ENCODE measurements at places on chromosomes 3 and 15.

GRCh38 chr3:122691195-122691594 is 10.6 kb downstream of the PARP14 start:
- peaks cover 20% of the 10 kb centered on the region for H3K36me3 ChIP-seq
- peak; percentile 49 for DNase-seq
- no peak overlapping the region for H3K27ac ChIP-seq
- H3K4me3 ChIP-seq = no peak overlapping the region

DNA sequence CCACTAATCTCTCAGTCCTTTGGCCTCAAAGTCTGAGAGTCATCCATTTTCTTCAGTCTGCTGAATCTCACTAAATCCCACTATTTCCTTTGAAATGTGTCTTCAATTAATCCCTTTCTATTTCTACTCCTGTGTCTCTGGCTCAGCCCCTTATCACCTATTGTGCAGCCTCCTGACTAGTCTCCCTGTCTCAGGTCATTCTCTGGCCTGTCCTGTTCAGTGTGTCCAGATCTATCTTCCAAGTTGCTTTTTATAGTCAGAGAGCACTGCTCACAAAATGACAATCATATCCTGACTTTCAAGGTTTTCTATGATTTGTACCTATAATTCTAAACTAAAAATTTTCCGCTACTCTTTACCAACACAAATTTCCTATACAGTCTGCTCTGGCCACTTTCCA is 7.6 kb downstream of the ROPN1 start:
- H3K27ac ChIP-seq = no peak overlapping the region
- no peak for DNase-seq
- no peaks in the 10 kb centered on the region for H3K36me3 ChIP-seq
- no peaks in the 10 kb centered on the region for H3K27me3 ChIP-seq

- H3K4me1 ChIP-seq = no peaks in the 10 kb centered on the region
- H3K4me3 ChIP-seq = no peak overlapping the region
- no peak for DNase-seq
- H3K27me3 ChIP-seq = no peaks in the 10 kb centered on the region
- no peak overlapping the region for H3K27ac ChIP-seq
- H3K36me3 ChIP-seq = no peaks in the 10 kb centered on the region
These were observed 51.6 kb downstream of the CHDH start for GRCh38 chr3:53794597-53794996.

DNA sequence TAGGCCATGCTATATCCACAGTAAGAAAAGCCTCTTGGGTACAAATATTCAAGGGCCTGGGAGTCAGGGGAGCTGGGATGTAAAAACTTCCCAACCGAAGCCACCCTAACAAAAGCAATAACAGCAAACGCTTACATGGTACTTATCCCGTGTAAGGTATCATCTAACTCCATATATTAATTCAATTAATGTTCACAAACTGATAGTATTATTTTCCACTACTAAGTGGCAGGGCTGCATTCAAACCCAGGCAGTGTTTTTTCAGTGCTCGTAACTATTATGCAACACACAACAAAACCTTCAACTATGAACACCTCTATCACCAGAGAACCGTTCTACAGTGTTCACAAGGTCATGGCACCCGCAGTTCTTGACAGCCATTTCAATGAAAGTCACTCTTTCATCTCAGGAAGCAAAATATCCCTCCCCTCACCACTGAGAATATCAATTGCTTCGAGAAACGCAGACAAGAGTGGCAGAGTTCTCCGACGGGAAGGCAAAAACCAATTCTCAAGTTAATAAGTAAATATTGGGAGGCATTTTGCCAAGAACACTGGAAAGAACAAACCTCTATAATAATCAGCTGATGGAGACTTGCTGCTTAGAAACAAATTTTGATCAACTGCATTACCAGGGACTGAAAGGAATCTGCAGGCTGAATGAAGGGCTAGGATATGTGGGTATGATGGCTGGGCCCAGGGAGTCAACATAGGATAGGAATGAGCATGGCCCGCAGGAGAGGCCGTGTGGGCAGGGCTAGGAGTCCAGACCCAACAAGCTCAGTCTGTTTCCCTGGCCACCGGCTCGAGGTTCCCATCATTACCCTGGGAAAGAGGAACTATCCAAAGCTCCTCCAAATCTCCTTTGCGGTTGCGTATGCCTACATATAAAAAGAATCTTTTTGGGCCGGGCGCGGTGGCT is 72.3 kb downstream of the XXYLT1 start:
- H3K36me3 ChIP-seq = no peaks in the 10 kb centered on the region
- no peak overlapping the region for H3K4me3 ChIP-seq
- DNase-seq = no peak
- H3K27me3 ChIP-seq = no peaks in the 10 kb centered on the region

- peaks cover 4% of the 10 kb centered on the region for H3K4me1 ChIP-seq
- no peaks in the 10 kb centered on the region for H3K27me3 ChIP-seq
- H3K27ac ChIP-seq = no peak overlapping the region
- no peaks in the 10 kb centered on the region for H3K36me3 ChIP-seq
- DNase-seq = no peak
- H3K4me3 ChIP-seq = no peak overlapping the region
These were observed 321.0 kb upstream of the C2CD4B start for GRCh38 chr15:62486041-62486440.

DNA sequence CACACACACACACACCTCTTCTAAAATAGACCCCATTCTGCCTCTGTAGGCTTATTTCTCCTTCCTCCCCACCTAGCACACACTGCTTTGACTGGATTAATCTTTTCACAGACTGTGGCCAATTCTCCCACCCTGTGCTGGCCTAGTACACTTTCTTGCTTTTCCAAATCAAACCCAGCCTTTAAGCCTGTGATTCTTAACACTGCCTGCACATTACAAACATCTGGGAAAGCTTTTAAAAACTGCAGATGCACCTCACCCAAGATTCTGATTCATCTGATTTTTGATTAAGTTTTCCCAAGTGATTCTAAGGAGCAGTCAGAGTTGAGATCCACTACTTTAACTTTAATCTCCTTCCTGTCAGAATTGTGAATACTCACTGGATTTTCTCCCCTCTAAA is 12.8 kb downstream of the CSNK1G1 start:
- no peaks in the 10 kb centered on the region for H3K4me1 ChIP-seq
- H3K4me3 ChIP-seq = no peak overlapping the region
- no peaks in the 10 kb centered on the region for H3K27me3 ChIP-seq
- no peaks in the 10 kb centered on the region for H3K36me3 ChIP-seq
- H3K27ac ChIP-seq = no peak overlapping the region

GRCh38 chr3:43969944-43970343 is 271.7 kb upstream of the TOPAZ1 start:
- no peak for DNase-seq
- H3K27me3 ChIP-seq = peaks cover 3% of the 10 kb centered on the region
- H3K27ac ChIP-seq = no peak overlapping the region

GRCh38 chr3:29346828-29347227 is 66.0 kb downstream of the RBMS3 start:
- no peaks in the 10 kb centered on the region for H3K27me3 ChIP-seq
- no peak overlapping the region for H3K27ac ChIP-seq
- H3K36me3 ChIP-seq = no peaks in the 10 kb centered on the region
- no peaks in the 10 kb centered on the region for H3K4me1 ChIP-seq
- no peak for DNase-seq

- DNase-seq = no peak
- no peaks in the 10 kb centered on the region for H3K27me3 ChIP-seq
- no peaks in the 10 kb centered on the region for H3K4me1 ChIP-seq
- H3K36me3 ChIP-seq = no peaks in the 10 kb centered on the region
- no peak overlapping the region for H3K27ac ChIP-seq
- no peak overlapping the region for H3K4me3 ChIP-seq
These were observed 84.4 kb downstream of the SEMA5B start for GRCh38 chr3:122942937-122943827.

DNA sequence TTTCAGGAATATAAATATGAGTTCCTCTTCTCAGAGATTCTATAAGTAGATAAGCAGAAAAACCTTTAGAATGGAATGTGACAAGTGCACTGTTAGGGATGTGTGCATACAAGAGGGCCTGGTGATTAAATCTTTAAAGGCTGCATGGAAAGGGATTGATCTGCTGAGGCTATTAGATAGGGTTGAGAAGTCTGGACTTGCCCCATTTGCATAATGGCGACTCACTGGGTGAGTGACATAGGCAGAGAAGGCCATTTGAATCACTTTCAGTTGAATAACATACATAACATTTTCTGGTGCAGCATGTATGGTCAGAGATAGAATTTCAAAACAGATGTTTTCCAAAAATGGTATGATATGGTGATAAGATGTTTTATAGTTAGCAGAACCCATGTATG is 156.9 kb downstream of the ZNF621 start:
- H3K27me3 ChIP-seq = no peaks in the 10 kb centered on the region
- H3K27ac ChIP-seq = no peak overlapping the region
- H3K4me3 ChIP-seq = no peak overlapping the region
- DNase-seq = no peak

GRCh38 chr3:64924961-64925360 is 237.2 kb upstream of the ADAMTS9 start:
- no peak overlapping the region for H3K27ac ChIP-seq
- H3K36me3 ChIP-seq = no peaks in the 10 kb centered on the region
- H3K27me3 ChIP-seq = no peaks in the 10 kb centered on the region

- H3K27ac ChIP-seq = no peak overlapping the region
- peaks cover 7% of the 10 kb centered on the region for H3K4me1 ChIP-seq
- H3K36me3 ChIP-seq = no peaks in the 10 kb centered on the region
These were observed 2.3 kb downstream of the EOGT start for GRCh38 chr3:69011096-69011730.

GRCh38 chr15:50024281-50024680 is 94.8 kb downstream of the ATP8B4 start:
- H3K4me1 ChIP-seq = no peaks in the 10 kb centered on the region
- H3K27me3 ChIP-seq = no peaks in the 10 kb centered on the region
- no peak for DNase-seq
- H3K27ac ChIP-seq = no peak overlapping the region
- H3K36me3 ChIP-seq = no peaks in the 10 kb centered on the region

DNA sequence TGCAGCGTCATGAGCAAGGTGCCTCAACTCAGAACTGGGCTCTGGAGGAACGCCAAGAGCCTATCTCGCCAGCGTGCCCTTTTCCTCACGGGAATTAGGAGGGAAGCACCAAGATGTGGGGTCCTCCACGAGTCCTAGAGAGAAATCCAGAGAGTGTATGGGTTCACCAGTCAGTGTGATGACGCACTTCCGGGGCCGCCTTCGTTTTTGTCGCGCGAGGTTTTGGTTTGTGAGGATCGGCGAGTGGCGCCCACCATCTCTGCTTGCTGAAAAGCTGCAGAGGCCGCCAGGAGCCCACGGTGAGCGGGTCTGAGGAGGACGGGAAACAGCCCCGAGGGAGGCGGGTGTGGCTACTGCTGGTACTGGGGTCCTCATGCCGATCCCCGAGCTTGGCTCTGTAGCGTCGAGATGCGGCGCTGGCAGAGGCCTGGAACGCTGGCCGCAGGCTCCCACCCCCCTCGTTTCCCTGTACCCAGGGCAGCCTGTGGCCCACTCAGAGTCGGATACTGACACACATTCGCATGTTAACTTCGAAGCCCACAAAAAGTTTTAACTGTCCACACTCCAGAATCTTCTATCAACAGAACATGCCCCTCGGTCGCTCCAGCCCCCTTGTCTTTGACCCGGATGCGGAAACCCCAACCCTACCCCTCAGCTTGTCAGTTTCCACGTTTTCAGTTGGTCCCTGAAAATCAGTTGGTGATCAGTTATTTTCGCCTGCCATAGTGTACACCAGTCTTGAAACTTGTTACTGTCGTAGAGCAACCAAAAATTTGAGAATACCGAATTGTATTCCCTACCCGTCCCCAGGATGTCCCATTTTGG is 30.4 kb downstream of the ZNF662 start:
- no peaks in the 10 kb centered on the region for H3K4me1 ChIP-seq
- no peak overlapping the region for H3K27ac ChIP-seq
- no peak overlapping the region for H3K4me3 ChIP-seq
- no peaks in the 10 kb centered on the region for H3K27me3 ChIP-seq
- H3K36me3 ChIP-seq = no peaks in the 10 kb centered on the region

DNA sequence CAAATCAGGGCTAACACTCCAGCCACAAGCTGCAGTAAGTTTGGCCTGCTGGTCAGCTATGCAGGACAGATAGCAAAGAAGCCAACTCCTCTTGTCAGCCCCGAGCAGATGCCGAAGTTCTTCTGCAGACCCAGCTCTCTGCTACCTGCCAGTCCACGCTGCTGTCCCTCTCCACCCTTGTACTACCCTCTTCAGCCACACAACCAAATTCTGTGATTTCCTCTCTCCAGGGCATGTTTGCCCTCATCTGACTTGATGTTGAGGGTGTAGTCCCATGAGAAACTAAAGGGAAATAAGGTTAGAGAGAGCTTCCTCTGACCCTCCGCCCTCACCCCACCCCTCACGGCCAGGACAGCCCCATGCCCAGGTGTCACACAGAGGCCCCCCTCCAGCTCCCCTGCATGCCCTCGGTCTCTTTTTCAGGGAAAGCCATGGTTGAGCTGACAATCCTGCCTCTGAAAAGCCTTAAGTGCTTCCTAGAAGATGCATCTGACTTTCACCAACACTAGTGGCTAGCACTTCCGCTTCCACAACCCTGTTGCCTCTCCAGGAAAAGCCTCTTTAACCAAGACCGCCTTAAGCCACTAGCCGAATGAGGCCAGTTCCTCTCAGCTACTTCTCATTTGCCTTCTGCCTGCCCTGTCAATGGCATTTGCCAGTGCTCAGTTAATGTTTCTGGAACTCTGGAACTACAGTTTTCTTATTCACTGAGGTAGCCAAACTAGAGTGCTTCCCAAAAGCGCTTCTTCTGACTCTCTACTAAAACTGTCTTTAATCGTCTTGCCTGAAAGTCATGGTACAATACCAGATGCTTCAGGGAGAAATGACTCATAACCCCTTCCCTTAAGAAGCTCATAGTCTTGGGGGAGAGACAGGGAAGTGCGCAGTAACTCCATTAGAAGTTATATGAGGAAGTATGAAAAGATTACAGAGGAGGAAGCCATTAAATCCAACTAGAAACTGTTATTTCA is 300.4 kb upstream of the STT3B start:
- H3K27ac ChIP-seq = peak overlapping the region; percentile 57
- H3K4me3 ChIP-seq = no peak overlapping the region
- H3K4me1 ChIP-seq = peaks cover 37% of the 10 kb centered on the region
- no peaks in the 10 kb centered on the region for H3K27me3 ChIP-seq
